8988T (cell line): ENCODE measurements at places on chromosomes 11 and 22.

- no peak for DNase-seq
Measured at GRCh38 chr11:112878033-112878601, 83.1 kb upstream of the NCAM1 start.

- DNase-seq: no peak
Measured at GRCh38 chr11:71338801-71339395, 86.5 kb upstream of the SHANK2 start.

GRCh38 chr11:119370486-119371046 is 10.9 kb downstream of the USP2 start:
- DNase-seq: no peak

DNA sequence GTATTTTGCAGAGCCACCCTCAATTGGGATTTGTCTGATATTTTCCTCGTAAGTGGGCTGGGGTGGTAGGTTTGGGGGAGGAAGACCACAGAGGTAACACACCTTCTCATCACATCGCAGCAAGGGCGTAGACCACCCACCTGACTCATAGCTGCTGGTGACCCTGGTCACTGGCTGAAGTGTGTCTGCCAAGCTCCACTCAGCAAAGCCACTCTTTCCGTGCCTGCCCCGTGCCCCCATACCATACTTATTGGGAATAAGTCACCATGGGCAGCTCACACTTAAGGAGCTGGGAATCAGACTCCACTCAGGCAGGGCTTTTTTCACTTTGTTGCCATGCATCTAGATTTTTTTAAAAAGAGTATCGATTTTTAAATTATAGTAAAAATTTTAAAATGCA is 111.6 kb downstream of the PHF21B start:
- no peak for DNase-seq

- no peak for DNase-seq
Measured at GRCh38 chr11:94602430-94603372, 35.5 kb downstream of the PIWIL4 start.

DNA sequence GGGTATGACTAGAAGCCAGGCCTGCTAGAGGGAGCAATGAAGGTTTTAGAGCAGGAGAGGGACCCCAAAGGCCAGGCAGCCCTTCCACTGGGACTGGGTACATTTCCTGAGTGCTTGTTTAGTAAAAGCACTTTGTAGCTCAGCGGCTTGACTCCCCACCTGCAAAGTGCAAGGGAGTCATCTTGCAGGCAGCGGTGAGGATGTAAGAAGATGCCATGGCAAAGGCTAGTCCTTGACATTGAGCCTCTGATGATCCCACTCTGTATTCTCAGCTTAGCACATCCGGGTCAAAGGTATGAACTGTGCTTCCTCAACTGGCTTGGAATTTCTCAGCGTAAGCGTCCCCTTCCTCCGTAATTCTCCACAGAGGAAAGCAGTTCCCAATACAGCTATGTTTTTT is 3.1 kb upstream of the UBE2L3 start:
- no peak for DNase-seq

DNA sequence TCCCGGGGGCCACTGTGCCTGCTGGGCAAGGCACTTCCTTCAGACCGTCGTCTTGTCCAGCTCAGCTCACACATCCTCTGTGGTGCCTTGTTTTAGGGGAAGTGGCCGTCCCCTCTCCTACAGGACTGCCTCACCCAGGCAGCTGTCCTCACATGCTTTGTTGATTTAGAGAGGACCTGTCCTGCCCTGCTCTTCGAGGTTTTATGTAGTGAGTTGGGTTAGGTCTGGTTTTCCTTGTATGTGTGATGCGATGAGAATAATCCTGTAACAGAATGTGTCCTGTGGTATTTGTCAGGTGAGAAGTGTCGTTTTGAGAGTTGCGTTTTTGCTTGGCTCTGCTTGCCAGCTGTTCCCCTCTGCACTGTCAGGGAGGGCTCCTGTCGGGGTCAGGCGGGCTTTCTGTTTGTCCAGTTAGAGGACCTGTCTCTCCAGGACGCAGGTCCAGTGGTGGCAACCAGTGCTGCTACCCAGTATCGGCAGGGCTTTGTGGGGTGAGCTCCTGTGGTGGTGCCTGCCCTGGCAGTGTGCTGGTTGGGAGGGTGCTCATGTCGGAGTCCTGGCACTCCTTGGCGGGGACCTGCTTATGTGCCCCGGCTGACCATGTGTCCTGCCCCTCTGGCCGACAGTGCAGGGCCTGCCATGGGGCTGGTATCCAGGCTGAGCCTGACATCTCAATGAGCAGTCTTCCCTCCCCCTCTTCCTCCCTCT is 41.3 kb downstream of the MUC6 start:
- peak; percentile 85 for DNase-seq

GRCh38 chr22:24536089-24536488 is 18.8 kb downstream of the GUCD1 start:
- no peak for DNase-seq

DNA sequence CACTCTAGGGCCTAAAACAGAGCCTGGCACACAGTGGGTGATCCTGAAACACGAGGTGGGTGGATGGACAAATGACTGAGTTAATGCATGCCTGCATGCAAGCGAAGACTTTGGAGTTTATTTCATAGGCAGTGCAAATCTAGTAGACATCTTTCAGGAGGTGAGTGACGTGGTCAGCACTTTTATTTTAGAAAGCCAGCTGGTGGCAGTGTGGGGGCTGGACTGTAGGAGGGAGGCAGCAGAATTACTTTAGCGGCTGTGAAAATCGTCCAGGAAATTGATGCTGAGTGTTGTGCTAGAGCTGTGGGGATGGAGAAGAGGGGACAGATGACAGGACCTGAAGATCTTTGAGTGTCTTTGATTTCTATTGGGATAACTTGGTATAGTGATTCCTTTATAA is 47.1 kb downstream of the BMAL1 start:
- no peak for DNase-seq

DNA sequence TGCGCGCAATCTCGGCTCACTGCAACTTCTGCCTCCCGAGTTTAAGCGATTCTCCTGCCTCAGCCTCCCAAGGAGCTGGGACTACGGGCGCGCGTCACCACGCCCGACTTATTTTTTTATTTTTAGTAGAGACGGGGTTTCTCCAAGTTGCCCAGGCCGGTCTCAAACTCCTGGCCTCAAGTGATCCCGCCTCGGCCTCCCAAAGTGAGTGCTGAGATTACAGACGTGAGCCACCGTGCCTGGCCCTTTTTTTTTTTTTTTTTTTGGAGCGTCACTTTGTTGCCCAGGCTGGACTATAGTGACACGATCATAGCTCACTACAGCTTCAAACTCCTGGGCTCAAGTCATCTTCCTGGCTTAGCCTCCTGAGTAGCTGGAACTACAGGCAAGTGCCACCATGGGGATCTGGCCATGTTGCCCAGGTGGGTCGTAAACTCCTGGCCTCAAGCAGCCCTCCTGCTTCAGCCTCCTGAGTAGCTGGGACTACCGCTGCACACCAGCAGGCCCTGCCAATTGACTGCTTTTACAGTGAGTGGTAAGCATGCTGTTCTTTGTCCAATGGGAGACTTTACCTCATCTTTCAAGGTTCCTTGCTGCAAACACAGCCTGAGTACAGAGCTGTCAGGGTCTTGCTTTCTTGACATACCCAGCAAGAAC is 600 bp upstream of the CENPM start:
- no peak for DNase-seq

DNA sequence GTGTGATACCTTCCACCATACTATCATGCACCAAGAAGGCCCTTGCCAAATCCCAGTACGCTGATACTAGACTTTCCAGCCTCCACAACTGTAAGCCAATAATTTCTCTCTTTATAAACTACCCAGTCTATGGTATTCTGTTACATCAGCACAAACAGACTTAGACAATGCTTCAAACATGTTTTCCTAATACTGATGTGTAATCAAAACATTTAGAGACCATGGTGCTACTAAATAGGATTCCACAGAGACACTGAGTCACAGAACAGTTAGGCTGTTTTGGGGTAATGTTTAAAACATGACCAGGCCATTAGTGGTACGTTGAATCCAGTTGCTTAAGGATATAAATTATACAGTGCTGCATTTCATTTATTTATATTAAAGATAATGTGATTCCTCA is 103.7 kb downstream of the PICALM start:
- no peak for DNase-seq

GRCh38 chr11:45532546-45532945 is 132.9 kb downstream of the CHST1 start:
- no peak for DNase-seq

GRCh38 chr11:118928870-118929500 is 3.3 kb upstream of the BCL9L start:
- DNase-seq: peak; percentile 84

DNA sequence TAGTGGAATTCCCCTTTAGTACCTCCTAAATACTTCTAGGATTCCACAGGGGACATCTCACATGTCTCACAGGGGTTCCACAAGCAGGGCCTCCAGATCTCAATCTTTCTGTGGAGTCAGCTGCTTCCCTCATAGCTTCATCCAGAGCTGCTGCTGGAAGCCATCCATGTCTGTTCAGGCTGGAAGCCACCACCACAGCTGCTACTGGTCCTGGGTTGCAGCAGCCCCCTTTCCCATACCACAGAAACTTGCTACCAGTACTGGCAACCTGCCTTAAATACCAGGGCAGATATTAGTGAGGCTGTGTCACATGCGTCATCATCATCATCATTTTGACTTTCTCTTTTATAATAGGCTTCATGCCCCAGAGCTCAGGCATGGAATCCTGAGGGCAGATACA is 242.7 kb upstream of the NCAM1 start:
- no peak for DNase-seq

DNA sequence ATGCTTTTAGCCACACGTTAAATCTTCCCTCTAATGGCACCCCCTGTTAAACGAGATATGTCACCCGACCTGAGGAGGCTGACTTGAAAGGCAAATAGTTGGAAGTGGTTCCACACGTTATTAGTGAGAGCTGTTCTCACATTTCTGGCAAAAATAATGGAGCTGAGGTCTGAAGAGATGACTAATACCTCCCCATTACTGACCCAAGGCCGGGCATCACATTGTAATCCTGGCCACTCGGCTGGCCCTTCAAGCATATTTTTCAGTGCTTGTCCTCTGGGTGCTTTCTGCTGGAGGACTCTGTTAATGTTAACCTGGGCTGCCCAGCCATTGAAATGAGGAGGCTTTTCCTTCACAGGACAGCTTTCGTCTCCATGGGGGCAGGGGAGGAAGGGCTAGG is 260.0 kb upstream of the CADM1 start:
- no peak for DNase-seq

- no peak for DNase-seq
Measured at GRCh38 chr11:102882389-102883024, 7.7 kb upstream of the MMP12 start.

GRCh38 chr22:45929649-45930048 is 47.3 kb downstream of the WNT7B start:
- DNase-seq: no peak

GRCh38 chr11:111299101-111300026 is 1.0 kb downstream of the POU2AF3 start:
- peak; percentile 86 for DNase-seq

- DNase-seq: no peak
Measured at GRCh38 chr22:45332001-45332400, 22.3 kb downstream of the FAM118A start.

DNA sequence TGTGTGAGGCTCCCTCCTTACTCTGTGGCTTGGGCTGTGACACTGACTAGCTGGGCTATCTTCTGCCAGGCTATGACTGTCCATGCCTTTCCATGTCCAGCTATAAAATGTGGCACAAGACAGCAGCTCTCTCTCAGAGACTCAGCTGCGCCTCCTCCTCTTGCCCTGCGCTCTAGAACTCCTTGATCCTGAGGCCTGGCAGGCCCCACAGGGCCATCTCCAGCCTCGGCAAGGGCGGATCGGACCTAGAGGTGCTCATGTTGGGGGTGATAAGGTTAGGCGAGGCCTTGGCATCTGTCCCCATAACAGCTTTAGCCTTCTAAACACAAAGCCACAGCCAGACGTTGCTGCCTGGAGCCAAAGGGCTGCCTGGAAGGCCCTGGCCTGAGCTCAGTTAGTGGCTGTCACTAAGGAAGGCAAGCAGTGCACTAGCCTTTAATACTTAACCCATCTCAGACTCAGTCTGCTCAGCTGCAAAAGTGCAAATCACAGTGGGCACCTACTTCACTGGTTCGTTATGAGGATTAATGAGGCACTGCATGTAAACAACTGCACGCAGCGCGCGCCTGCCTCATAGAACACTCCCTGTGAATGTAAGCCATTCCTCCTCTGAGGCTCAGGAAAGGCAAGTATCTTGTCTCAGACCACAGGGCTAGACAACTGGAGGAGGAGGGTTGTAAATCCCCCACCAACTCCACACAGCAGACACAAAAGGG is 1.2 kb downstream of the GUCD1 start:
- DNase-seq: no peak

DNA sequence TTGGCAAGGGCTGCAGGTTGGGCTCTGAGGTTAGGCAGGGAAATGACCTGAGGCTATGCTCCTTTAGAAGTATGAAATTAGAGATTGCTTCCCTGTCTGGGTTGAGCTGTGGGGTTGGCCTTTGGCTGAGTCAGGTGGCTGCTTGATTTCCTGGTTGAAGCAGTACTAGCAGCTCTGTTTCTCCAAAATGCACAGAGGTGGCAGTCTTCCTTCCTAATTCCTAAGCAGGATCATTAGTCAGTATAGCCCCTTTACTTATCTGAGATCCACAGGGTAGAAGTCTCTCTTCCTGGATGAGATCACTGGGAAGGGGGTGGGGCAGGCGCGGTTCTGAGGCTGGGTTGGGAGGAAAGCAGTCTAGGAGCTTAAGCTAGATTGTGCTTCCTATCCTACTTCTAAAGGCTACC is 1917.5 kb downstream of the LRRC4C start:
- no peak for DNase-seq

GRCh38 chr22:33035272-33035863 is 22.8 kb downstream of the SYN3 start:
- no peak for DNase-seq

- DNase-seq: no peak
Measured at GRCh38 chr11:44899959-44900358, 50.7 kb downstream of the TP53I11 start.

GRCh38 chr11:46246521-46246920 is 30.9 kb upstream of the CREB3L1 start:
- DNase-seq: no peak

GRCh38 chr11:125079878-125080530 is 16.9 kb downstream of the SLC37A2 start:
- DNase-seq: no peak

DNA sequence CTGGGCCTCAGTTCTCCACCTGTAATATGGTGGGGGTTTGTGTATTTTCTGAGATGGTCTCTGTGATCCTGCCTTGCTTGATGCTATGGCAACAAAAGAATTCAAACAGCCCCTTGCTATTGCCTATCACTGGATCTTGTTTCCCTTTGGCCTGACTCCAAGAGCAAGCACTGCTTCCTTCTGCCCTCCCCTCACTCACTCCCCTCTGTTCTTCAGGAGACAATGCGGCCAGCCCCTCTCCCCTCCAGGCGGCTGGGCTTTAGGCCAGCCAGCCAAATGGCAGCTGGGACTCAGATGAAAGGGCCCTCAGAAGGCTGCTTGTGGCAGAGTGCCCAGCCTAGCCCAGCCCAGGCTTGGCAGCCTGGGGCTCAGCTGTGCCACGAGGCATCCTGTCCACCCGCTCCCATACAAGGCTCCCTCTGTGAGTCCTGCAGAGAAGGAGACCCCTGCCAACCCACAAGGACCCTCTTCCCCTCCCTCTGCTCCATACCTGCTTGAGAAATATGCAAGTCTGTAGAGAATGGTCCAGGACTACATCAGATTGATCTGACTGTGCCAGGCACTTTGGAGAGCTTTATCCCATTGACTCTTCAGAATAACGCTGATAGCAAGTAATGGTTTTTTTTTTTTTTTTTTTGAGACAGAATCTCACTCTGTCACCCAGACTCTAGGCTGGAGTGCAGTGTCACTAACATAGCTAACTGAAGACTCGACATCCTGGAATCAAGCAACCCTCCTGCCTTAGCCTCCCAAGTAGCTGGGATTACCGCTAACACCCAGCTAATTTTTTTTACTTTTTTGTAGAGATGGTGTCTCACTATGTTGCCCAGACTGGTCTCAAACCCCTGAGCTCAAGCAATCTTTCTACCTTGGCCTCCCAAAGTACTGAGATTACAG is 7.6 kb upstream of the KCTD14 start:
- no peak for DNase-seq
